ENCODE measurements at places on chromosomes 13 and 19.

GRCh38 chr19:34577531-34578101 lies 96.1 kb downstream of the WTIP start:
- DNase-seq = no peak

- no peak for DNase-seq
Measured at GRCh38 chr13:109255141-109255856, 531.1 kb downstream of the IRS2 start.

DNA sequence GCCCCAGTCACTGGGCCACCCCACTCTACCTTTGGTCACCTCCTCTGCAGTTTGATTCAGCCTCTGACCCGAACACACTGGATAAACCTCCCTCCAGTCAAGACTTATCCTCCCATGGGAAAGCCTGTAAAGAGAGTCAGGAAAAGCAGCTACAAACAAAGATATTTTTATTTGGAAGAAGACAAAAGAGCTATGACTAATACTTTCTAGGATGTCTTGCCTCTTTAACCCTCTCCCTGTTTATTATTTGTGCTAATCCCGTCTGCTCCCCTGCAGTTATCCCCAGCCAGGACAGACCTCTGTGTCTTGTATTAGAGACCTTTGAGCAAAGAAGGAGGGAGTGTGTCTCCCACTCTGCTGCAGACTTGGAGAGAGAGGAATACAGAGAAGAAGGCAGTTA lies 178.3 kb downstream of the EFNB2 start:
- no peak for DNase-seq

GRCh38 chr13:72637561-72637960 lies 89.9 kb downstream of the MZT1 start:
- DNase-seq = no peak

DNA sequence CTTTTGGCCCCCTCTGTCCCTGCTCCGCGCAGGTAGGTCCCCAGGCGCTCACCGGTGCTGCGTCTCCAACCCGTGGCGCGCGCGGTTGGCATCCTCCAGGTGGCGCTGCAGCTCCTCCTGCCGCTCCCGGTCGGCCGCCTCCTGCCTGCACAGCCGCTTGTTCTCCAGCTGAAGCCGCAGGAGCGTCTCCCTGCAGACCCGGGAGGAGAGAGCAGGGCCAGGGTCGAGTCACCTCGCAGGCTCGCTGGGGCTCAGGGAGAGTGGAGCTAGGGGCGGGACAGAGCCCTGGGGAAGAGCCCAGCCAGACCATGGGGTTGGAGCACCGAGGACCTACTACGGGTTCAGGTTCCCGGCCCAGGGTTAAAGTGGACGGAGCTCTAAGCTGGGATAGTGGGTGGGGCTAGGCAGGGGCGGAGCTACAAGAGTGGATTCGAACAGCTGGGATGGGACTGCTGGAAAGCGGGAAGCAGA lies 9.3 kb downstream of the HOOK2 start:
- peak; percentile 66 for DNase-seq

- no peak for DNase-seq
Measured at GRCh38 chr19:10389863-10390262, 9.5 kb upstream of the TYK2 start.

GRCh38 chr19:17872251-17873001 lies 681 bp downstream of the SLC5A5 start:
- DNase-seq = no peak
